ENCODE measurements at places on chromosomes 7 and 10.

- DNase-seq = no peak
Measured at GRCh38 chr7:129055294-129055816, 444 bp upstream of the TNPO3 start.

DNA sequence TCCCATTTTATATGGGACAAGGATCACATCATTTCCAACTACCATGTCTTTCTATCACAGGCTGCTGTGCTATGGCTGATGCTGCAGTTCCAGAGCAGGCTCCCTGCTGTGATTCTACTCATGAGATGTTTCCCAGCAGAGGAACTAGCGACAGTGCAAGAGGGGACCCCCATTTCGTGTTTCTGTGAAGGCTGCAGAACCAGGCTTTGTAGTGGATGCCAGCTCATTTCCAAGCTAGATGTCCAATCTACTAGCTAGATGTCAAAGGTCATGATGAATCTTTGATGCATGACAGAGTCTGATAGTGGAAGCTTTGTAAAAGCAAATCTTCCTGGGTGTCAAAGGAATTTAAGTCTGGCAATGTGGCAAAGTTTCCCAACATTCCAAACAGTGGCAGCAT lies 21.2 kb upstream of the MYO3A start:
- DNase-seq = no peak

DNA sequence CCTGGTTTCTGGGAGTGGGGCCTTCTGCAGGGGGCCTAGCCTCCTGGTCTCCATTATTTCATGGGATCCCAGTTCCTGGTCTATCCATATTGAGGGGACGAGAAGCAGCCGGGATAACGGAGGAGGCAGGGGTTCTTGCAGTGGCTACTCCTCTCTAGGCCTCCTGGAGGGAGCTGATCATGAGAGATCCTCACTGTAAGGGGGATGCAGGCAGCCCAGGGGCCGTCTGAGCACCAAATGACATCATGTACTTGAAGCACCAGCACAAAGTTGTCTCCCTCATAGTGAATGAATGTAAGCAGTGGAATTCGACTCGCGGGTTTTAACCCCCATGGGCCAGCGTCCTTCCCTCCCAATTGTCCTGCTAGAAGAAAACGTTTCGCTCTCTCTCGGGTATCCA lies 964 bp upstream of the ADCY1 start:
- no peak for DNase-seq

DNA sequence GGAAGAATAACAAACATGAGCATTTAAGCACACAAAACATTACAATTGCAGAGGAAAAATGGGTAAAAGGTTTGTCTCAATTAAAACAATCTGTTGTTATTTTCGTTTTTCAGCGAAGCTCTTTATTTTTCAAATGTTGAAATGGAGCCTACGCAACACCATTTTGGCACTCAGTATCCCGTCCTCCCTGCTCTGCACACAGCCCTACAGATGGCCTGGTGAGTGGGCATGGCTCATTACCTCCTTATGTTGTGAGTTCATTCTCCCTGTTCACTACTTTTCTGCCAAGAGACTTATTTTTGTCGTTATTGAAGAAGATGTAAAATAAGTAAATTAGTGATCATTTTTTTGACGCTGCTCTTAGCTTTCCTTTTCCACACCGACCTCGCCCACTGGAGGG lies 167.8 kb upstream of the CXCL12 start:
- DNase-seq = no peak

DNA sequence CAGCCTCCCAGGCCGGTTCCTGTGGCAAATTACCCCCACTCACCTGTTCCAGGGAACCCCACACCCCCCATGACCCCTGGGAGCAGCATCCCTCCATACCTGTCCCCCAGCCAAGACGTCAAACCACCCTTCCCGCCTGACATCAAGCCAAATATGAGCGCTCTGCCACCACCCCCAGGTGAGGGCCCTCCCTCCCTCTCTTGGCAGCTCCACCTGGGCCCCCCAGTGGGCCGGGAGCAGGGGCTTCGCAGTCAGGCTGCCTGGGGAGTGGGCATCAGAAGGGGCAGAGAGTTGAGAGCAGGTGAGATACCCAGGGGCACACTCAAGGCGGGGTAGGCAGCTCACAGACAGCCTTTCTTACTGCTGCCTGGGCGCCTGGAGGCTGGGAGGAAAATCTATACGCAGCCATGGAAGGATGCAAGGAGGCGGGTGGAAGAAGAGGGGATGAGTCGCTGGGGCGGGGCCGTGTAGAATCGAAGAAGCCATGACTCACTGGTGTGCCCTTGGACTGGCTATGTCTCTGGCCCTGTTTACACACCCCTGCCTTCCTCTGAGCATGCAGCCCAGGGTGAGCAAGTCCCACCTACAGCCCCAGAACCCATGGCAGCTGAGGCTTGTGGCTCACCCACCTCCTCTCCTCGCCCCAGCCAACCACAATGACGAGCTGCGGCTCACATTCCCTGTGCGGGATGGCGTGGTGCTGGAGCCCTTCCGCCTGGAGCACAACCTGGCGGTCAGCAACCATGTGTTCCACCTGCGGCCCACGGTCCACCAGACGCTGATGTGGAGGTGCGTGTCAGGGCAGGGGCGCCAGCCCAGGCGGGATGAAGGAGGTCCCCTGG lies 48.6 kb upstream of the PPIF start:
- DNase-seq = no peak

DNA sequence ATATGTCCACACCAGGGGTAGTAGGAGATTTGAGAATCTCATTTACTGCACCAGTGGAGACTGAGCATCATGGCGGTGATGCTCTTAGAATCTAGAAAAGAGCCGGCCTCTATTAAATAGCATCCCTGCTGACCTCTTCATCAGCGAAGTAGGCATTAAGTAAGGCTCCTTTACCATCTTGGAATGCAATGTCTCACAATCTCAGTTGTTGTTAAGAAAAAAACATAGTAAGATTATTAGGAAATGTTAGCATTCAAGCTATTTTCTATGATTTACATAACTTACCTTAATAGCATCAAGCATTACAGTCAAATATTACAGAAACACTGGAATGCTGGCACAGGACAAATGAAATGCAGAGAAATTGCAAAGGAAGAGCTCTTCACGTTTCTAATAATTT lies 54.5 kb downstream of the ORC5 start:
- DNase-seq = no peak

- DNase-seq = no peak
Measured at GRCh38 chr7:43589728-43590127, 6.8 kb downstream of the STK17A start.

All from T follicular helper cell (primary cell).